WTC11 (cell line): ENCODE measurements at places on chromosomes 11 and 22.

DNA sequence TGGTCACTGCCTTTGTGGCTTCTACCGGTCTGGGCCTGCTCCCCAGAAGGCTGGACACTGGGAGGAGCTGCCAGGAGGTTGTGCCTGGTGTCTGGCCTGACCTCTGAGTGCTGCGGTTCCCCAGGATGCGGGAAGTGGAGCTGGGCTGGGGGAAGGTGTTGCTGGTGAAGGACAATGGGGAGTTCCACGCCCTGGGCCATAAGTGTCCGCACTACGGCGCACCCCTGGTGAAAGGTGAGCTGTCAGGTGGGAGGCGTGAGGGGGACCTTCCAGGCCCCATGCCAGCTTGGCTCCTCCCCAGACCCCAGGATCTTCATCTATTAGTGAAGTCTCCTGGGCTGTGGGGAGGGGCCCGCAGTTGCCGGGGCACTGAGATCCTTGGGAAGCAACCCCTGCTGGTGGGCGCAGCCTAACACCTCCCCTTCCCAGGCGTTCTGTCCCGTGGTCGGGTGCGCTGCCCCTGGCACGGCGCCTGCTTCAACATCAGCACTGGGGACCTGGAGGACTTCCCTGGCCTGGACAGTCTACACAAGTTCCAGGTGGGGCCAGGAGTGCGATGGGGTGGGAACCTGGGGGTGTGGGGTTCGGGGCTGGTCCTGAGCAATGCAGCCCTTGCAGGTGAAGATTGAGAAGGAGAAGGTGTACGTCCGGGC lies 6.7 kb downstream of the AIFM3 start:
- peaks cover 37% of the 10 kb centered on the region for H3K27me3 ChIP-seq
- DNase-seq = no peak
- H3K4me3 ChIP-seq = no peak overlapping the region

DNA sequence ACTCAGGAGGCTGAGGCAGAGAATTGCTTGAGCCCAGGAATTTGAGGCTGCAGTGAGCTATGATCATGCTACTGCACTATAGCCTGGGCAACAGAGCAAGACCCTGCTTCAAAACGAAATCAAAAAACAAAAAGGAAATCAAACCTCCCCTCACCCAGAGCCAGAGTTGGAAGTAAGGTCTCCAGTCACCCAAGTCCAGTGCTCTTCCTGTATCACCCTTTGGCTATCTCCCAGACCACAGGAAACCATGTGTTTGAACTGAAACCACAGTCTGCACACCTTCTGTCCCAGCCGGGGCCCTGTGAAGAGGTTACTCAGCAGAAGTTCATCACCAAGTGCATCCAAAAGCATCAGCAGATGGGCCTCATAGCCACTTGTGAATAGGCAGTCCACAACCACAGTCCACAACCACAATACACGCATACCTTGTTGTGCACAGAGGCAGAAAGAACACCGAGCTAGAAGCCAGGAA lies 4.6 kb downstream of the MYH9 start:
- H3K4me1 ChIP-seq = peaks cover 64% of the 10 kb centered on the region
- H3K27ac ChIP-seq = peak overlapping the region; percentile 93
- H3K27me3 ChIP-seq = no peaks in the 10 kb centered on the region
- DNase-seq = no peak

GRCh38 chr11:3144296-3145205 lies 20.6 kb downstream of the OSBPL5 start:
- H3K27ac ChIP-seq = no peak overlapping the region
- DNase-seq = no peak
- no peaks in the 10 kb centered on the region for H3K36me3 ChIP-seq
- no peaks in the 10 kb centered on the region for H3K27me3 ChIP-seq
- 0 out of 2 replicates have a peak, but pooled peaks cover 3% of the 10 kb centered on the region for H3K4me1 ChIP-seq

- no peak overlapping the region for H3K27ac ChIP-seq
- no peaks in the 10 kb centered on the region for H3K27me3 ChIP-seq
- H3K36me3 ChIP-seq = peaks cover 4% of the 10 kb centered on the region; the same call in 1 of the 2 replicates
- H3K4me3 ChIP-seq = no peak overlapping the region
Observed at GRCh38 chr11:11789735-11790369, 51.9 kb upstream of the USP47 start.

- peaks cover 54% of the 10 kb centered on the region for H3K36me3 ChIP-seq
- DNase-seq = no peak
Observed at GRCh38 chr11:67230406-67230805, 35.9 kb upstream of the GRK2 start.

DNA sequence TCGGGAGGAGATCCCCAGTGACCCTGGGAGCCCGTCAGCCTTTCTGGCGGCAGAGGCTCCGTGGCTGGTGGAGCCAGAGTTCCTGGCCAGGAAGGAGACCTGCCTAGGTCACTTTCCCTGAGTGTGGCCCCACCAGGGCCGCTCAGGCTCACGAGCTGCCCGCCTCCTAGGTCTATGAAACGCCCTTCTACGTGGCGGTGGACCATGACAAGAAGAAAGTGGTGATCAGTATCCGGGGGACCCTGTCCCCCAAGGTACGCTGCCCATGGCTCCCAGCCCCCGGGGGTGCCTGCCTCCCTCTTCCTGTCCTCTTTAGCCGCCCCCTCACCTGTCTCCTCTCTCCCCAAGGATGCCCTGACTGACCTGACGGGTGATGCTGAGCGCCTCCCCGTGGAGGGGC lies 17.0 kb upstream of the MYRF start:
- peaks cover 2% of the 10 kb centered on the region; the same call in 1 of the 2 replicates for H3K4me1 ChIP-seq
- no peak overlapping the region for H3K4me3 ChIP-seq
- no peak for DNase-seq
- H3K27me3 ChIP-seq = no peaks in the 10 kb centered on the region
- no peak overlapping the region for H3K27ac ChIP-seq

DNA sequence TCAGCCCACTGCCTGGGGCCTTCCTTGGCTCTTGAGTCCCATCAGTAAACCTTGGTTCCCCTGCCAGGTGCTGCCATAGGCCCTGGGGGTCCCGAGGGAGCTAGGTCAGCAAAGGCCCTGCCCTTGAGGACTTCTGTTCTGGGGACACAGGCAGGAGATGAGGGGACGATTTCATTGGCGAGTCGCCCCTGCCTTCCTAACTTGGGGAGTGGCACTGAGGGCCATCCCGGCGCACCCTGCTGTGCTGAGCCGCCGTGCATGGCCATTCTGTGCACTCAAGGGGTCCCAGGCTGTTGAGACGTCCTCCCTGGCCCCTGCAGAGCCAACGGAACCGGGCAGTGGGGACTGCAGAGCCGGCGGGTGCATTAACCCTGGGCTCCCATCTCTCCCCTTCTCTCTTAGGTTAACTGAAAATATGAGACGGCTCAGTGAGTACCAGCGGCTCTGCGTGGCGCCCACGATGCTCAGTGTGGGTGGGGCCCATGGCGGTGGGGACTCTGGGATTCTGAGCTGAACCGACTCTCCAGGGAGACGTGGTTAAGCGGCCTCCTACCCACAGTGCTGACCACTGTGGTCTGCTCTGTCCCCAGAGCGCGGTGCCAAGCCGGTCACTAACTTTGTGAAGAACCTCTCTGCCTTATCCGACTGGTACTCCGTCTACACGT lies 43.4 kb downstream of the GRAMD4 start:
- H3K36me3 ChIP-seq = no peaks in the 10 kb centered on the region
- peaks cover 5% of the 10 kb centered on the region for H3K4me1 ChIP-seq
- no peaks in the 10 kb centered on the region for H3K27me3 ChIP-seq
- no peak for DNase-seq
- no peak overlapping the region for H3K27ac ChIP-seq

GRCh38 chr22:49203859-49204598 lies 623.6 kb downstream of the BRD1 start:
- H3K4me3 ChIP-seq = no peak overlapping the region
- no peaks in the 10 kb centered on the region for H3K36me3 ChIP-seq
- H3K4me1 ChIP-seq = 0 out of 2 replicates have a peak, but pooled peaks cover 3% of the 10 kb centered on the region
- H3K27me3 ChIP-seq = no peaks in the 10 kb centered on the region
- no peak overlapping the region for H3K27ac ChIP-seq

DNA sequence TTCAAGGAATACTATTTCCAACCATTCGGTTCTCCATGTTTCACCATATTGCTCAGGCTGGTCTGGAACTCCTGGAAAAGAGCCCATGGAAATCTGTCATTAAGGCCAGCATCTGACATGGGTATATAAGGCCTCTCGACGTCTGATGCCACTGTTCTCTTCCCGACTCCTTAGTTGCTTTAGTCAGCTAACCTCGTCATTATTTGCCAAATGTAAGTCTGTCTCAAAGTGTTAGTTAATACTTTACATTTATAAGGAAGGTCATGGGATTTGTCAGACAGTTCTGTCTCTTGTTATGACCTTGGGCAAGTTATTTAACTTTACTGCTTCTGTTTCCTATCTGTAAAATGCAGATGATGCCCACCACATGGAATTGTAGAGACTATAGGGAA lies 1.6 kb downstream of the MRPL48 start:
- peaks cover 9% of the 10 kb centered on the region for H3K4me1 ChIP-seq
- no peaks in the 10 kb centered on the region for H3K36me3 ChIP-seq
- no peak for DNase-seq
- peak overlapping the region; percentile 95 for H3K4me3 ChIP-seq
- H3K27ac ChIP-seq = peak overlapping the region; percentile 84; the same call in 1 of the 2 replicates
